Fibroblast of skin of right biceps (primary cell): ENCODE measurements at places on chromosomes 16 and 17.
A peak's percentile ranks its signal among the peaks of the same experiment; 100 is the strongest.

DNA sequence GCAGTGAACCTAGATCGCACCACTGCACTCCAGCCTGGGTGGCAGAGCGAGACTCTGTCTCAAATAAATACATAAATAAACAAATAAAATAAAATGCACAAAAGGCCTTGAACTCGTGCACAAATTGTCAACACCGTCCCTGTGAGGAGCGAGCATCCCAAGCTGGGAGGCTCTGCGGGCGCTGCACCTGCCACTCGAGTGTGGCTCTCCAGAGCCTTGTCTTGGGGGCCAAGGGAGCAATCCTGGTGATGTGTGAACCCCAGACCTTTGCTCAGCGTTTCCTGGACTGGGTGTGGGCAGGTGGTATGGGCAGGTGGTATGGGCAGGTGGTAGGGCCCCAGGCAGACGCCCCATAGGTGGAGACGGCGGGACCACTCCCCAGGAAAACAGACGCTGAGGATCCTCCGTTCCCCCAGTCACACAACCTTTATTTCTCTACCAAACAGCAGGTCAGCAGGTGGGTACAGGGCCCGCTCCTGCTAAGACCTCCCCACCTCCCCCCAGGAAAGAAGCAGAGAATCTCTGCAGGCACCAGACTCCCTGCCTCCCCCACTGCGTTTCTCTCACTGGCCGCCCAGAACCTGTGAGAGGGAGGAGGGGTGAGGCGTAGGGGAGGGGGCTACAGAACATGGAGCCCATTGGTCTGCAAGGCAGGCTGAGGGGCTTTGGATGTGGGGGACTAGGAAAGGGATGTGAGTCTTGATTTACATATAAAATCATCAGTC, 7.4 kb upstream of the P2RX1 start:
- DNase-seq: no peak

- DNase-seq: no peak
These were observed 116.0 kb downstream of the CLEC16A start for GRCh38 chr16:11060364-11060763.

DNA sequence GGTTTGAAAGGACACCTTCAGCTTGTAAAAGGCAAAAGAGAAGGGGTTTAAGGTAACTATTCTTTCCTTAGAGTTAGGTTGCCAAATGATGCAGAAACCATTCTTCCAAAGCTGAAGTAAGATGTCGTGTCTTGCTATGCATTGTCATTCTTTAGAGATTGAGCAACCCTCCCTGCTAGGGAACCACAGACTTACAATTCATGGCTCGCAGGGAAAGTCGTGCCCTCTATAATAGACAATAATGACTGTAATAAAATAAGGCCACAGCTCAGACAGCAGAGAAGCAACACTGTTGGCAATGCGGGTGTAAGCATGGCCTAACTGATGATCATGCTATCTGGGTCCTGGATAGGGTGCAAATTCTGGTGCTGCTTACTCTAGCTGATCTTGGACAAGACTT, 129.6 kb upstream of the CDH13 start:
- DNase-seq: no peak

DNA sequence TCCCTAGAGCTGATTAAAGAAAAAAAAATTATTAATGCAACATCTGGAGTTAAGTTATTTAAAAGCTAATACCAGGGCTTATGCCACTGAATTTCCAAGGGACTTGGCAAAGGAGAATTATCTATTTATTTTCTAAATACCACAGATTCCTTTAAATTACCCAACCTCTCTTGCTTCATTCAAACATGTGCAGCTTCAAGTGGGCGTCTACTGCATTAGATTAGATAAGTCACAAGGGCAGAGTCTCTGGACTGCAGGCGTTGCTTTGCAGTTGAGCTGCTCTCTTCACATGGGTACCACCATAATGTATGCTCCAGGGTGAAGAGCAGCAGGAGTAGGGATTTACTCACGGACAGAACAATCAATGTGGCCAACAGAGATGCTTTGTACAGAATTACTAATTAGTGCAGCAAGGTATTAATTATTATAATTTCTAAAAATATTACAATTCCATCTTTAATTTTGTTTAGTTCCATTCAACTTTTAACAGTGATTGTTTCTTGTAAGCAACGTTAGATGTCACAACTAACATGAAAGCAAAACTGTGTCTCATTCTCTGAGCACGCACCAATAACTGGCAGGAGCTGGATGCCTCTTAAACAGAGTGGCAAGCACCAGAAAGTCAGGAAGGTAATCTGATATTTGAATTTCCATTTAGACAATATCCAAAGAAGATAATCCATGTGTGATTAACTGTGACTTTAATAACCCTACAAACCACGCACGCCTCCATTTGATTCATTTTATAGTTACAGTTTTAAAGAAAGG, 214.2 kb downstream of the STX8 start:
- DNase-seq: peak; percentile 65

GRCh38 chr17:27321372-27321771, 27.5 kb downstream of the WSB1 start:
- no peak for DNase-seq

DNA sequence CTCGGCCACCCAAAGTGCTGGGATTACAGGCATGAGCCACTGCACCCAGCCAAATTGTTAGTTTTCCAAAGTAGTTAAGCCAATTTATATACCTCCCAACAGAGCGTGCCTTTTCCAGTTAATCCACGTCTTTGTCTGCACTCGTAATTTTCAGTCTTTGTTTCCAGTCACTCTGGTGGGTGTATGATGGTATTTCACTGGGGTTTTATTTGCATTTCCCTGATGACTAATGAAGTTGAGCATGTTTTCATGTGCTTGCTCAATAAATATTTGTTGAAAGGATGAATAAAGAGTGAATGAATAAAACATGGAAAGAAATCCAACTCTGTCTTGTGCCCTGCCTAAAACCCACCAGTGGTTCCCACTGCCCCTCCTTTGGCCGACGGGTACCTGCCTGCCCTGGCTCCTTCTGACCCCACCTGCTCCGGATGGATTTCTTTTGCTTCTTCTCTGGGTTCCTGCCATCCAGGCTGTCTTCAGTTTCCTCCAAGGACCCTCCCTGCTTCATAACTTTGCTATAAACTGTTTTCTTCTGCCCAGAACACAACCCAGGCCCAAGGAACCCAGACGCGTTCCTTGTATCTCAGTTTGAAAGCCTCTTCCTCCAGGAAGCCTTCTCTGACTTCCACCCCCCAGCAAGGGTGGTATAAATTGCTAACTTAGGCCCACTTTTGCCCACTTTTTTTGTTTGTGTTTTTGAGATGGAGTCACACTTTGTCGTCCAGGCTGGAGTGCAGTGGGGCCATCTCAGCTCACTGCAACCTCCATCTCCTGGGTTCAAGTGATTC, 3.0 kb upstream of the ABCC1 start:
- DNase-seq: peak; percentile 81

- DNase-seq: peak; percentile 91
These were observed 124.5 kb upstream of the ZFHX3 start for GRCh38 chr16:73172241-73172972.

- DNase-seq: no peak
These were observed 54.5 kb downstream of the PRMT7 start for GRCh38 chr16:68365167-68365817.

DNA sequence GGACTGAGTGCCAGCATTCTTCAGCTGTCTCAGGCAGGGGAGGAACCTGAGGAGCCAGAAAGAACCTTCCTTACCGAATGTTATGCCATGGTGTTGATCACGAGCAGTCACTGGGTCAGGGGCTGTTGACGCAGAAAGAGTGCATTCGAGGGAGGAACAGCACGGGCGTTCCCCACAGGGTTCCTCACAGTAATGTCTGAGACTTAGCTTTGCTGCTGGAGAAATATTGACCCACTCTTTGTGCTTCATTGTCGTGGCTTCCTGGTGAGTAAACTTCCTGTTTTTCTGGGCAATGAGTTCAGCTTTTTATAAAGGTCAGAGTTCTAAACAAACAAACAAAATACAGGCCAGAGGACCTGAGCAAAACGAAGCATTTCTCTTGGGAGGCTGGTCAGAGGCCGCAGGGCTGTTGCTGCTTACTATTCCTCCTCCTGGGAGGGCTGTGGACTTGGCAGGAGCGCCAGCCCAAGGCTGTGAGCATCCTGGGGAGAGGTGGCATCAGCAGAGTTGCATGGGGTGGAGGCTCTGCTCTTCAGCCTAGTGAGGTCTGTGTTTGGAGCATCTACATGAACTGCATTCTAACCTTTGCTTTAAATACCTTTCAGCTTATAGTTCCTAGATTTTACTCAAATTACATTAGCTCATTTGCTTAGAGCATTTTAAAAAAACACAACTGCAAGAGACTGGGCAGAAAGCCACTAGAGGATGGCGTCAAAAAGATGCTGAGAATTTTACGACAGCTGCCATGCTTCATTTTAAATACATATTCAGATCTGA, 143.1 kb upstream of the CACNG5 start:
- no peak for DNase-seq

DNA sequence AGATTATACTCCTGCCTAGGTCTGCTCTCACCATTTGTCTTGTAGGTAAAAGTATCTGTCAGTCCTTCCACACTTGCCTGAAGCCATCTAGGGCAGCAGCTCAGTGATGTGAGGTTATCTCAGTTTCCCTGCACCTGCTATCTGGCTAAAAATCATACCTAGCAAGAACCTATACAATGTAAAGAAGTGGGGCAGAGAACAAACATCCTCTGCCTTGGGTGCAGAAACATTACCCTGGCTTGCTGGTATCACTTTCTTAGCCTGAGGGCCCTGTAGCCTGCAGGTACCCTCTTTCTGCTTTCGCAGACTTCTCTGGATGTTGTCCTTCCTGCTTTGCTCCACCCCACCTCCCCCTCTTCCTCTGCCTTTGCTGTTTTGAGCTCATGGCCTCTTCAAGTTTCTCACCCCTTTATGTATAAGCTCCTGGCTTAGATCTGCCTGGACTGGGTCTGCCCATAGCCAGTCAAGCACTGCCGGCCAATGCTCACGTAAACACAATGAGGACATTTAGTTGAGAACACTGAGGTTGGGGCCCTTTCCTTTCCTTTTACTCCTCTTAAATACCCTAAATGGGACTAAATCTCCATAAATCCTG, 8.7 kb upstream of the SDK2 start:
- DNase-seq: no peak

- DNase-seq: no peak
These were observed 26.2 kb upstream of the ADORA2B start for GRCh38 chr17:15918661-15919259.

GRCh38 chr17:39118674-39119419, 32.6 kb downstream of the PLXDC1 start:
- no peak for DNase-seq

- DNase-seq: no peak
These were observed 73.9 kb downstream of the RPGRIP1L start for GRCh38 chr16:53629607-53630312.

- DNase-seq: no peak
These were observed 25.0 kb downstream of the COX4I1 start for GRCh38 chr16:85824161-85825135.

GRCh38 chr17:79945591-79946255, 89.9 kb downstream of the TBC1D16 start:
- DNase-seq: no peak

- no peak for DNase-seq
These were observed 29.4 kb downstream of the CCR7 start for GRCh38 chr17:40535924-40536294.

DNA sequence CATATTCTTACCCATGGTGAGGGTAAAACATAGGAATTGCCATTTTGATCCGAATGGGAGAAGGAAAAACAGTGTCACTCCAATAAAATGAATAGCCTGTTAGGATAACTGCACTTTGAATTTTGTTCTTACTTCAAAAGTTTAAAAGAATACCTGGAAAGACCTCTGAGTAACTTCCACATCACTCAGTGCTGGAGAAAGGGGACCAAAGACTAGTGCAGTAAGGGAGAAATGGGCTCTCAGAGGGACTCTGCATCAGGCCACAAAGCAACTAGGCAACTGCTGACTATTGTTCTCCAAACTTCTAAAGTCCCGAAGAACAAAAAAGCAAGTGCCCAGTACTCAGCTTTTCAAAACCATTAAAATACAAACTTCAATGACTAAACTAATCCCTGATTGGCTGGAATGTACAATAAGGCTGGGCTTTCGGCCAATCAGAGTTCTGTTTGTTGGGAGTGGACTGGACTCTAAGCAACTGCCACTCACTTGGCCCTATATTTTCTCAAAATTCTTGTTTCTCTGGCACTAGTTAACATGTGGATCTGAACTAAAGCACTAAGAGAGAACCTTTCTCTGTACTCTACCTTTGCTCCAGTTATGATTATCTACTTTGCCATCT, 6.2 kb downstream of the DNAJC7 start:
- no peak for DNase-seq

DNA sequence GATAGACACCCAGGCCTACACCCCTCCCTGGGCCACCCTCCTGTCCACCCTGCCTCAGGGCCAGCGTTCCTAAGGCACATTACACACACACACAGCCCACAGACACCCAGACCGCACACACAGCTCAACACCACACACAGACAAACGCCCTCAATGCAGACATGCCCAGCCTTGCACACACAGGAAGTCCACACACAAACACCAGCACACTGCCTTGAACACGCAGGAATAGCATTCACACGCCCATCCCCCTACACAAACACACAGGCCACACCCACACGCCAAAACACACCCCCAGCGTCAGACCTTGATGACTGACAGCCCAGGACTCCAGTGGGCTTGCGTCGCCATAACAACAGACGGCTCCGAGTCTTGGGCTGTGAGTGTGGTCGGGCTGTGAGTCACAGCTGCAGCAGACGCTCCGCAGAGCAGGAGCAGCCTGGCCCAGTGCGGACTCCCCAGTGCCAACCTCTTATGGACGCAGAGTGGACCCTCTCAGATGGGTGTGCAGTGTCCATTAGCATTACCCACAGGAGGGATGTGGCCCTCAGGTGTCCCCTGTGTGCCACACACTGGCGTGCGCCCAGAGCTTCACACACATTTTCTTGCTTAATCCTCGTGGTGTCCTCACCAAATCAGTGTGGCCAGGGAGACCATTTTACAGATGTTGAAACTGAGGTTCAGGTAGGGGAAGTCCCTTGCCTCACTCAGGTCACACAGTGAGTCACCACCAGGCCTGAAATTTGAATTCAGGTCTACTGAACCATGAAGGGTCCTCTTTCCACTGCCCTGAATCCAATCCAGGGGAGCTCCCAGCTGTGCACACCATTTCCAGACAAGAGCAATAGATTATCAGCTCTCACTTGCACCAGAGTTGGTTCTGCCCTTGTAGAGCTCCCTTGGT, 17.8 kb upstream of the RAI1 start:
- DNase-seq: peak; percentile 97

DNA sequence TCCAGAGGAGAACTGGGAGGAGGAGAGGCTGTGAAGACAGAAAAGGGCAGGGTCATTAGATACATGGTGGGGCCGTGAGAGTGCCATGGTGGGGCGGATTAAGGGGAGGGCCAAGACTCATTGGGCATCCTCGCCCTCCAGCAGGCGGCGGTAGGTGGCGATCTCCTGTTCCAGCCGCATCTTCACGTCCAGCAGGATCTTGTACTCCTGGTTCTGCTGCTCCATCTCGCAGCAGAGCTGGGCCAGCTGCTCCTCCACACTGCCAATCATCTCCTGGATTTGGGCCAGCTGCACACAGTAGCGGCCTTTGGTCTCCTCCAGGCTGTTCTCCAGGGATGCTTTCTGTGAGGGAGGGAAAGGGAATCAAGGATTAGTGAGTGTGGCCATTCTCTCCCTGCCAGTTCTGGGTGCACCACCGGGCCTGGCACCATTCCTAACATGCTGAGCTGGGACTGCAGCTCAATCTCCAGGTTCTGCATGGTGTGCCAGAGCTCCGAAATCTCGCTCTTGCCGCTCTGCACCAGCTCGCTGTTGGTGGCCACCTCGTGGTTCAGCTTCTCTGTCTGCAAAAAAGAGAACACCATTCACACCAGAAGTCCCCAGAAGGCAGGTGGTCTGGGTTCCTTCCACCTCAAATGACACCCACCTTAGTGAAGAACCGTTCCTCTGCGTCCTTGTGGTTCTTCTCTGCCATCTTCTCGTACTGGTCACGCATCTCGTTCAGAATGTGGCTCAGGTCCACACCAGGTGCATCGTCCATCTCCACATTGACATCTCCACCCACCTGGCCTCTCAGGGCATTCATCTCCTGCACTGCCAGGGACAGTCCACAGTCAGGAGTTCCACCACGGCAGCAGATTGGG, 129.0 kb downstream of the CCDC144A start:
- DNase-seq: no peak
